ENCODE measurements at places on chromosomes 7 and 10.

- no peak for DNase-seq
These were observed 5.4 kb downstream of the VWC2 start for GRCh38 chr7:49778731-49779270.

DNA sequence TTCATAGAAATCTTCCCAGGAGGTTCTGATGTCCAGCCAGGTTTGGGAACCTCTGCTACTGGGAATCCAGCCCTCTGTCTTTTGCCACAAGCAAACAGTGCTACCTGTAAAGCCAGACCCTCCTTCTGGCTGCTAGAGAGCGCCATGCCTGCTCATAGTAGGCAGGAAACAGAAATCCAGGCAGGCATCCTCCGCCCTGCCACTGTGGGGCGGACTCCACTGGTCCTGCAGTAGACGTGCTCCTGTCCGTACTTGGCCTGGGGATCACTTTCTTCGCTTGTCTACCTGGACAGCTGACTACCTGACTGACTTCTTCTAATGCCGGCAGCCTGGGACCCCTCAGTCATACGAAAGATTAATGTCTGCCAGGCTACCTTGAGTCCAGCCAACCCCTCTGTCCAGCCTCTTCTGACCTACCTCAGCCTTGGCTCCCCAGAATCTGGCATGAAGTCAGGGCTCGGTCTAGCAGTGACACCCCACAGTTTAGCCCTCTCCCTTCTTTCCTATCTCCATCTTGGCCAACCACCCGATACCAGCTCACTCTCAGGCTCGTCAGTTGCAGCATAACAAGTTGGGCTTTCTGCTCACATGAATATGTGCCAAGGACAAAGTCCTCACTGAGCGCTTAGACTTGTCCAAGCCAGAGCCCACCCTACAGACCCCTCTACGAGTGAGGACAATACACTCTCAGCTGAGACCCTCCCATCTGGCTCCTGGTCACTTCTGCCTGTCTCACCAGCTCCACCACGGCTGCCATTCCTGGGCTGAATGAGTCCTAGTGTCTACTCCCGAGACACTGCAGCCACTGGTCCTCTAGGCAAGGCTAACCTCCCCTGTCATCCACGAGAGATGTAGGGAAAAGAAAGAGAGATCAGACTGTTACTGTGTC is 43.9 kb upstream of the OPALIN start:
- no peak for DNase-seq

GRCh38 chr7:100971111-100972001 is 2.0 kb downstream of the MUC12 start:
- DNase-seq, result no peak

GRCh38 chr10:102779680-102780526 is 36.2 kb downstream of the WBP1L start:
- DNase-seq, result no peak

DNA sequence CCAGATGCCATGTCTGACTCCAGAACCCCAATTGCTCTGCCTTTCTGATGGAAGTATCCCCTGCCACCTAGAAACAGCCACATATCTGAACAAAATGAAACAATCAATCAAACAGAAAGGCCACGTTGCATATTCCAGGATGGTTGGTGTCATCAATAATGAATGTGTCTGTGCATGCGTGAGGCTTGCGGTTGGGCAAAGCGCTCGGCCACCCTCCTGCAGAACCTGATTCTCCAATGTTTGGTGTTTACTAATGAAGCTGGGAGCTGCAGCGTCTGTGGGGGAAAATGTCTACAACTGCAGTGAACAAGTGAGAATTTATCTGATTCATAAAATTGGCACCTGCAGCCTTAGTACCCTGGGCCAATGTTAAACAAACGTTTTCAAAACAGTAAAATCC is 121.2 kb upstream of the ADARB2 start:
- DNase-seq, result no peak

DNA sequence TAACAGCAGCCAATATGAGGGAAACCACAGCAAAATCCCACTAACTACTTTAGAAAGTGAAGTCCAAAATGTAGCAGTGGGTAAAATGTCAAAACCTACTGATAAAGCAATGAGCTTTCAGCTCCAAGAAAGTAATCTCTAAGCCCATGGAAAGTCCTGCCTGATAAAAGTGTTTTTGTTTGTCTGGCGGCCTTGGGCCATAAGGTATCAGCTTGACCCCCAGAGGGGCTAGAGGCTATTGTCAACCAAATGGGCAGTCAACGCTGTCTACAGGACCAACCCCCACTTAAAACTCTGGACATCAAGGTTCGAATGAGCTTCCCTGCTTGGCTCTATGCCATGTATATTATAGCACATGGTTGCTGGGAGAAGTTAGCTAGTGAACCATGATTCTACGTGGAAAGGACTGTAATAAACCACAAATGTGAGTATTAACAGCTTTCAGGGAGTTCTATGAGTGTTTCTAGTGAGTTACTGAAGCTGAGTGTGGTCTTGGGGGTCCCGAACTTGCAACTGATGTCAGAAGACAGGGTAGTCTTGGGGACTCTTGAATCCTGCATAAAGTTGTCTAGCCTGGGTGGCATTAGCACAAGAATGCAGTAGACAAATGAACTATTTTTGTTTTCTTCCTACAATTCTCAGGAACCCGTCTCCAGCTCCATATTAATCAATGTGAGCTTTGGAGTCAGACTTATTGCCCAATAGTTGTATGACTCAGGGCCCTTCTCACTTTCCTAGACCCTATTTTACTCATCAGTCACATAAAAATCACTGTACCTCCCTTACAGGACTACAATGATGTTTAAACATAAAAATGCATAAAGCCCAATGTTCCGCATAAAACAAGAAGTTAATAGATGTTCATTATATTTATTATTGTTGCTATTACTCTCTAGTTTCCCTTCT is 164.9 kb downstream of the DGKI start:
- DNase-seq, result no peak

DNA sequence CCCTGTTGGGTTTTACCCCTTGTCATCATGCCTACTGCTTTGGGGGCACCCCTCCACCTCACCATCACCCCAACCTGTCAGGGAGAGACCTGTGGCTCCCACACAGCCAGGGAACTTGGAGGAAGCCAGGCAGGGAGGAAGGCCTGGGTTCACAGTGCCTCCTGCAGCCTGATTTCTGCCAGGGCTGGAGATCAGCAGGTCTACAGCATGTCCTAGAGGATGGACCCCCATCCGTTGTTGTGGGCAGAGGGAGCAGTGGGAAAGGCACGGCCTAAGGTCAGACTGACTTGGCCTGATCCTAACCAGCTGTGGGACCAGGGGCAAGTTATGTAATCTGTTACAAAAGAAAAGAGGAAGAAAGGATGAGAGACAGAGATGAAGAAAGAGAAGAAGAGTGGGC is 28.2 kb downstream of the ZCCHC24 start:
- DNase-seq, result no peak

DNA sequence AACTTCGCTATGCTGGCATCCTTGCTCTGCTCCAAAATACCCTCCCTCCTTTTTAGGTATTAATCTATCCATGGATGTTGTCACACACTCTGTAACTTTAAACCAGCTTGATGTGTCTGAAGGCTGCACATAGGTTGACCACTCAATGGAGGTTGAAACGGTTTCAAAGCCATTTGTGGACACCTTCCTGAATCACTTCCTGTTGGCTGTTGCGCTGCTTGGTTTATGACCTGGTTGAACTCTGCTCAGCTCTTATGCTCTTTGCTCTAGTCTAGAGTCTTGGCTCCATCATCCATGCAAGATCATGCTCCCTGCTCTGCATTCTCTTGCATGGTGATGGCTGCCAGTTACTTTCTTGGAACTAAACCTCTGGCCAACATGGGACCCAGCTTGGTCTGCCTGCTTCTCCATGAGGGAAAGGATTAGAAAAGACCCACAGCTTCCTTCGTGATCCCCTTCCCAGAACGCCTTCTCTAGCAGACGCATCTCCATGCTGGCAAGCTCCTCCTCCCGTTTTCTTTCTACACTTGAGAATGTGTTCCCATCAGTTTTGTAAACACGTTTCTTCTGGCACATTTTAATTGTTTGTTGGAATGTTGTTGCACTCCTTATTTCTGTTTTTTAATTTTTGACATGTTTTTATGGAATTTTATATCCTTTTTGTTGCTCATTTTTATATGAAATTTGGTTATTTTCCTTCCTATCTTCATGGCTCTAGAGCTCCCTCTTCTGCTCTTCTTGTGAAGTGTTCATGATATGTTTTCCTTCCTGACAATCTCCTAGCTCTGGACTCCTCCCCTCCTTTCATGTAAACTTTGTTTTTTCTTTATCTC is 149.8 kb downstream of the XPNPEP1 start:
- no peak for DNase-seq

DNA sequence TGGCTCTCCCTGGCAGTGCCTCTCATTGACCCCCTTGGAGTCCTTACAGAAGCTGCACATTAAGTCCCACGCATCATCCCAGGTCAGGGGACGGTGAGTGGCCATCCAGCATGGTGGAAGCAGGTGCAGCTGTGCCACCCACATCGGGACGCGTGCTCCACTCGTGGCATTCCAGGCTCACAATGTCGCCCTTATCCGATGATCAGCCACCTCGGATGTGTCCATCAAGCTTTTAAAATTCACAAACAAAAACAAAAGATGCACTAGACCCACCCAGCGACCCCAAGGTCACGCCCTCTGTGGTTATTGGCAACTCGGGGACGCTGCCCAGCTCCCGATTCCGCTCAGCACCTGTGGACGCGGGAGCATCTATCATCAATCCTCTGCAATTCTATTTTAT is 530.9 kb downstream of the PTPRN2 start:
- no peak for DNase-seq

DNA sequence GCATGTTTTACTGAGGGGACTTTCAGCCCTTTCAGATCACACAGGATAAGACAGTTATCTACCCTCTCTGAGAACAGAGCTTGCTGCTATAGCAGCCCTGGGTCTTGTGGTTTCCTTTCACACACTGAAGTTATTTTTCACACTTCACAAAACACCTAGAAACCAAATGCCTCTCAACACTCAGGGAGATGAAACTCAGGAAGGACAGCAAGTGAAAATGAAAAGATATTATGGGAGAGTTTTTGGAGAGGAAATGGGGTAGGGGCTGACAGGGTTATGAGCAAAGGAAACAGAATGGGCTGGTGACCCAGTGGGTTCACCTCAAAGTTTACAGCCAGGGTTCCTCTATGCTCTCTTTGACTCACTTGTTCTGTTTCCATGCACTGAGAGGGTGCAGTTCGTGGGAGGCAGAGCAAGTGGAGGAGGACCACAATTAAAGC is 17.0 kb upstream of the GIMAP2 start:
- peak; percentile 37 for DNase-seq

DNA sequence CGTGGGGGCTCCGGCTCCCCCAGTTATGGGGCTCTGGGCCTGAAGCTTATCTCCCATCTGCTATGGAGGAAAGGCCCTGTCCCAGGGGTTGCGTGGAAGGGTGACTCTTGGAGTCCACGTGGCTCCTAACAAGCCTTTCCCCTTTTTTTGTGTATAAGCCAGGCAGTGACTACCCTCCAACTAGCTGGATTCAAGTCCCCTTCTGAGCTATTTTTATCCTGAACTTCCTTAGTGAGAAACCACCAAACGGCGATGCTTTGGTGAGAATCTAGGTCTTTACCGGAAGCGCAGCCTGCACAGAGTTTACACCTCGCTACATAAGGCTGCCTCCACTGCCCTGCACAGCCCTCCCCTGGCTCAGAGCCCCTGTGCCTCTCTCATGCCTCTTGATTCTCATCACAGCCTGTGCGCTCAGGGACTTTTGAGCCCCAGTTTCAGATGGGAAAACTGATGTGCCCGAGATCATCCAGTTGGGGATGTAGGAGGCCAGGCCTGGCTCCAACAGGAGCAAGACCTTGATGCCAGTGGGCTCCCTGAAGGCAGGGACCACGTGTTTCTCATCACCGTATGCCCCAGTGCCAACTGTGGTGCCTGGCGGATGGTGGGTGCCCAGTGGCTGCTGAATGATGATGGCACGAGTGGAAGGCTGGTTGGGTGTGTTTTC is 102.3 kb upstream of the PPIF start:
- no peak for DNase-seq

Measured in stimulated activated CD8-positive, alpha-beta memory T cell treated with anti-CD3 and anti-CD28 coated beads, Interleukin-2, amount 100 ng/mL, for 1 hour (primary cell).